Activated CD4-positive, alpha-beta memory T cell treated with anti-CD3 and anti-CD28 coated beads, Interleukin-2, amount 10 ng/mL, durations not matched to agents 7 days and 5 days (primary cell): ENCODE measurements at places on chromosomes 11 and 22. TPM values are rescaled to one million over a fixed set of nuclear protein-coding genes. Genes with fewer than 3 reads are reported as not detected.

HORMAD2 gene
- 0.23 TPM for total RNA-seq

ZDHHC8 gene
- 48.3 TPM for total RNA-seq

KCNQ1OT1 gene
- 0.25 TPM for total RNA-seq

PHF5A gene
- total RNA-seq, result 43.9 TPM

CRYAB gene
- not detected for total RNA-seq

AHNAK gene
- 360 TPM for total RNA-seq

OR51B6 gene
- not detected for total RNA-seq

PUS3 gene
- 11.5 TPM for total RNA-seq

LRRC4C gene
- not detected for total RNA-seq

OR10A6 gene
- total RNA-seq, result not detected

SCUBE2 gene
- not detected for total RNA-seq

P2RY2 gene
- not detected for total RNA-seq

HOATZ gene
- total RNA-seq, result not detected

SLC25A18 gene
- not detected for total RNA-seq

ZNF215 gene
- total RNA-seq, result 0.53 TPM

ACRV1 gene
- total RNA-seq, result not detected

ANKK1 gene
- not detected for total RNA-seq

MRPL11 gene
- 55.3 TPM for total RNA-seq

GRK3 gene
- 25.5 TPM for total RNA-seq

MPZL3 gene
- total RNA-seq, result 34.9 TPM

GGTLC2 gene
- total RNA-seq, result not detected

AMBRA1 gene
- total RNA-seq, result 34.6 TPM

C22orf31 gene
- total RNA-seq, result not detected

MS4A12 gene
- total RNA-seq, result not detected

ZP1 gene
- not detected for total RNA-seq

PRR5L gene
- 30.2 TPM for total RNA-seq

PLA2G3 gene
- not detected for total RNA-seq

OPCML gene
- total RNA-seq, result not detected

PANX3 gene
- not detected for total RNA-seq

MLC1 gene
- total RNA-seq, result 0.30 TPM
